ENCODE measurements at places on chromosomes 3 and 15.

DNA sequence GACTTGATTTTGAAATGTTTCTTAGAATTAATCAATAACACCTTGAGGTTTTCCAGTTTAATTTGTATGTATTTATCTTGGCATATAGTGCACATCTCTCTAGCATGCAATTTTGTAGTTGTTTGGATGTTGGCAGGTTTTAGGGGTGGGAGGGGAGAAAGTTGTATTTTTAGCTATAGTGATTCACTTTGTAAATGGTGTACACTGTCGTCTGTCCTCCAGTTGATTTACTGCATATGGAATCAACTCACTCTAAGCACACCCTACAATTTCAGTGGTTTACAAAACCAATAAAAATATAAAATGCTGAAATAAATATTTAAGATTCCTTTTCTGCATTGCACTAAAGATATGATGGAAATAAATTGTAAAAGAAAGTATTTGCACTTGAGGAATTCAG is 199.1 kb downstream of the CDIN1 start:
- no peak for DNase-seq

DNA sequence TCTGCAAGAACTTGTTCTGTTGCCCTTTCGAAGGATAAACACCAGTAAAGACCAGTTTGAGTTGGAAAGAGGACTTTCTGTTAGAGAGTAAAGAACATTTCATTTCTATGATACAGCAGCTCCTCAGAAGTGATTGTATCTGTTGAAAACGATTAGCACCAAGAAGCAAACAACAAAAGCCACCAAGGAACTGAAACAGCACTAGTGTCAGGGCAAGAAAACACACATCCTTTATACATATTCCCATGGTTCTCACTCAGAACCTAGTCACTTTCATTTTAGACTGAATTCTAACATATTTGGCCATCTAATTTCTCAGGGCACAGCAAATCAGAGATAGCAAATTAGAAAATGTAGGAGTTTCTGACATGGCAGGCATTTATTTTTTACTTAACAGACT is 116.1 kb downstream of the ATP1B3 start:
- DNase-seq = peak; percentile 32

GRCh38 chr3:14424711-14425580 is 22.5 kb downstream of the SLC6A6 start:
- no peak for DNase-seq

- no peak for DNase-seq
These were observed 5.2 kb downstream of the FOXB1 start for GRCh38 chr15:60009124-60009960.

- peak; percentile 81 for DNase-seq
These were observed 37.7 kb upstream of the LCTL start for GRCh38 chr15:66603301-66604179.

- no peak for DNase-seq
These were observed 368.2 kb upstream of the ROPN1 start for GRCh38 chr3:124360155-124360554.

- DNase-seq = no peak
These were observed 15.6 kb downstream of the B4GALT4 start for GRCh38 chr3:119225121-119225520.

DNA sequence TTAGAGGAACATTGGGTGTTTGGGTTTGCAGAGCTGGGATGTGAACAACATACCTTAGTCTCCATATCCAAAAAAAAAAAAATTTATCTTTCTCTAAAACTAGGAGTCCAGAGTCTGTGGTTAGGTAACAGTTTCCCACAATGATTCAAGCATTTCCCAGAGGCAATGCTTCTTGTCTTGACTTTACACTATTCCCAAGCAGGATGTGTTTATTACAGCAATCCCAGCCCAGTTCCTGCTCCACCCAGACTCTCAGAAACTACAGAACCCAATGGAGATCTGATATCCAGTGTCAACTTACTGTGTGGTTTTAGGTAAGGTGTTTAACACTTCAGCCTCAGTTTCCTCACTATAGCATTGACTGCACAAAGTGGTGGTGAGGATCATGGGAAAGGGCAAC is 2.3 kb upstream of the C3orf62 start:
- no peak for DNase-seq

- DNase-seq = no peak
These were observed 275.9 kb downstream of the ZIC4 start for GRCh38 chr3:147130461-147130860.

DNA sequence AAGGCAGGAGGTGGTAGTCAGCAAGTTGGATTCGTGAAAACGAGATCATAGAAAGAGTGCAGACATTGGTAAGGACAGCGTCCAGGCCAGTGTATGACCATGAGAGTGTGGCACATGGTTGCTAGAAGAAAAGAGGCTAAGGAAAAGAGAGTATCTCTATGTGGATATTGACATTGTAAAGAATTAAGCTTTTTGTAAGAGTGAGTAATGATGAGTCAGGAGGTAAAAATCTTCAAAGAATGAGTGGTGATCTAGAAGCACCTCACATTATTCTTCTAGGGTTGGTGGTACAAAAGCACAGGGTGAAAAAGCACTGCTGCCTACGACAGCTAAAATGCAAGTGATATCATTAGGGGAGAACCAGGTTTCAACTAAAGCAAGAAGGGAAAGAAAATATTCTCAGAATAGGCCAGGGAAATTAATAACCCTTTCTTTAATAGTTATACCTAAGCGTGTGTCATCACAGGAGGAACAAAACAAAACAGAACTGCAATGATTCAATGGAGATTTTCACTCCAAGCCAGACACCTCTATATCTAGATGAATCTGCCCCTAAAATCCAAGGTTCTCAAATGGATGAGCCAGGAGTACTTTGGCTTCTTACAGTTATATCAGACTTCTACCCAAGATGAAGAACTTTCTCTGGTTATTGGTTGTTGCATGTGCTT is 884.7 kb downstream of the NAALADL2 start:
- no peak for DNase-seq
